ENCODE measurements at places on chromosomes 1 and 21.

DNA sequence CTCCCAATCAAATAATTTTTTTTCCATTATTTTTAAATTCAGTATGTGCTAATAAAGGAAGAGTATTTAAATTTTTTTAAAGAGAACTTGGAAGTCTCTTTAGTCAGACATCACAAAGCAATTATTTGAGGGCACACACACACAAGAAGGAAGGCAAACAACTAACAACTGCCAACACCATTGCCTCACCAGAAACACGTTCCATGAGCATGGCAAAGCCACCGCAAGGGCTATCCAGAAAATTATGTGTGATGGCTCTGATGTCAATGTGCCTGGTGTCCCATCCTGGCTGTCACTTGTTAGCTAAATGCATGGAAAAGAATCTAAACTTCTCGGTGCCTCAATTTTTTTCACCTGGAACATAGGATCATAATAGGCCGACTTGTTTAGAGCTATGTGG, 262.9 kb downstream of the SEC16B start:
- DNase-seq, result no peak

- peak; percentile 68 for DNase-seq
These were observed 4.3 kb upstream of the SPATC1L start for GRCh38 chr21:46188226-46189212.

DNA sequence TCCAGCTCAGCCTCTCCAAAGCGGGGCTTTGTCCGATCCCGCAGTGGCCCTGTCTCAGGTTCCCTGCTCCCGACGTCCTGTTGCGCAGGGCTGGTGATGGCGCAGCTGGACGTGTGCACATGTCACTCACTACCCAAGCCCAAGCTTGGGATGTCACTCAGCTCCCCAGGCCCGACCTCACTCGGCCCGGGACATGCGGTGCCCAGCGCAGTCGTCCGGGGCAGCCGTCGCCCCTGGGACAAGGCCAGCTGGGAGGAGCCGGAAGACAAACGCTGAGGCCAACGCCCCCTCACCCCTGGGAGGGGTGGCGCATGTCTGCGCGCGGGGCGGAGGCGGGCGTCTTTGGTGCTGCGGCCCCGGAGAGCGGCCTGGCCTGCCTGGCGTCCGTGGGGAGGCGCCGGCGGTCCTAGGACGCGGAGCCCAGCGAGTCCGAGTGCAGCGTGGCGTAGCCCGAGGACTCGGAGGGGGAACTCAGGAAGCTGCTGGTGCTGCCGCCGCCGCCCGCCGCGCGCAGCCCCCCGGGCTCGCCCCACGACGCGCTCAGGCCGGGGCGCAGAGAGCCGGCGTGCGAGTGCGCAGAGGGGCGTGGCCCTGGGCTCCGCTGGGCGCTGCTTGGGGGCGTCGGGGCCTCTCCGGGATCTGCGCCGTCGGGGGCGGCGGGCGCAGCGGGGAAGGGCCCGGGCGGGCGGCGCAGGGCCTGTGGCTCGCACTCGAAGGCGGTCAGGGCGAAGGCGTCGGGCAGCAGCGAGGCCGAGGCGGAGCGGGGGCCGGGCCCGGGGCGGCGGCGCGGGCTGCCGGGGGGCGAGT, 5.2 kb downstream of the HES3 start:
- DNase-seq, result no peak

DNA sequence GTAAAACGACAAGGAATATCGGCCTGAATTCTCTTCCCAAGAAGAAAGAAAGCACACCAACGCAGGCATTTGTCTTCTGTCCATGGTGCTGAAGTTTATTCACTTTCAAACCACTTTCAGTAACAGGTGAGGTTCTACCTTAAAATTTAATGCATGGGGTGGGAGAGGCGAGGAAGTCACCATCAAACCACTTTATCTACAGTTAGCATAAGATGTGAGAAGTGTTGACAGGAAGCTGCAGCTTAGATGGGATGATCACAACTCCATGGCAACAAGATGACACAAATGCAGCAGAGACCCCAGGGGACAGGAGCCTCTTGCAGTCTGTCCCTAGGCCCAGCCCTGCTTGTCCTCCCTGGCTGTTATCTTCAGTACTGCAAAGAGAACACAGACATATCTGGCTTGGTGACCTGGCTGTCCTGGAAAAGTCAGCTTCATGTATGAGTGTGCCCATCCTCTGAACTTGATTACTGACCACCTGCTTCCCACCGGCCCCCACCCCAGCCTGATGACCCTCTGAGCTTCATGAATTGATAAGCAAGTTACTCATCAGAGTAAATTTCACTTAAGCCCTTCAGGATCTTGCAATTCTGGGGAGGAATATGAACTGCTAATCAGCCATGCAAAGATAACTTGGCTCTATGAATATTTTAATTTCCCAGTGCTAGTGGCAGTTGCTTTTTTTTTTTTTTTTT, 1.8 kb downstream of the NPPA start:
- no peak for DNase-seq

- no peak for DNase-seq
These were observed 67.0 kb upstream of the SSX2IP start for GRCh38 chr1:84757301-84757700.

- no peak for DNase-seq
These were observed 6.6 kb upstream of the AZIN2 start for GRCh38 chr1:33074193-33074945.

DNA sequence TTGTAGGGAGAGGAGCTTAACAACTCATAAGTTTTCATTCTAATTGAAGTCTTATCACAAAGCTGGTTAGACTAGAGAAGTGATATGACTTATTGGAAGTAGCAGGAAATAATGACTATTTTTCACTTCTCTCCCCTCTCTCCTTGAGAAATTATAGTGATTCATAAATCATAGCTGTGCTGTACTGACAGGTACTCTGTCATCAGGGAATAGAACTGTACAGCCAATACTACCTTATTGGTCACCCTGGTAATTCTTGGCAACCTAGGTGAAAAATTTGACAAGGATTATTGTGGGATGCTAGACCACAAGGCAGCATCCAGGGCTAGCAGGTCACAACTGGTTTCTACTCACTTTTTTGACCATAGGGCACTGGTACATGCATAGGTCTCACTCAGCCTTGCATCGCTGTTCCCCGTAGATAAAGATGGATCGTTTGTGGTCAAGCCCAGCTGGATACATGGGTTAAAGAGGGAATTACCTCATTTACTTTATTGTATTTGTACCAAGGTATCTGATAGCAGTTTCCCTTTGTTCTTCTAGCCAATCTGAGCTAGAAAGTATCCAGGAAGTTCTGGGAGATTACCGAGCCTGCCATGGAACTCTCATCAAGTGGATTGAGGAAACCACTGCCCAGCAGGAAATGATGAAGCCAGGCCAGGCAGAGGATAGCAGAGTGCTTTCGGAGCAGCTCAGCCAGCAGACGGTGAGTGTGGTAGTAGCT, 113.6 kb downstream of the MACF1 start:
- no peak for DNase-seq
